ENCODE measurements at places on chromosomes 4 and X.

DNA sequence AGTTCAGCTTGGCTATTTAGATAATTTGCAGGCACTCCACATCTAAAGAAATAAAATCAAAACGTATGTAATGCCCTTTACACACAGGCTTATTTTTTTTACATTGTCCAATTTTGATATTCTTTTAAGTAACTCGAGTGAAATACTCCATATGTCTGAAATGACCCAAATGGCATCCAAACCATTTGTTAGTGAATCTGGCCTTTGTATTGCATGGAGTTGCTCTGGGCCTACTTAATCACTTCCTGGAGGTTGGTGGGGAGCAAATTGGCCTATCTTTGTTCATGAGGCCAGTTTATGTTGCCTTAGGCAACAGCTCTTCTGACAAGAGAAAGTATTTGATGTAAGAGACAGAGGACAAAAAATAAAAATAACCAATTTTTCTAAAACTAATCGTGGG lies 47.6 kb upstream of the TMEM131L start:
- DNase-seq, result no peak

DNA sequence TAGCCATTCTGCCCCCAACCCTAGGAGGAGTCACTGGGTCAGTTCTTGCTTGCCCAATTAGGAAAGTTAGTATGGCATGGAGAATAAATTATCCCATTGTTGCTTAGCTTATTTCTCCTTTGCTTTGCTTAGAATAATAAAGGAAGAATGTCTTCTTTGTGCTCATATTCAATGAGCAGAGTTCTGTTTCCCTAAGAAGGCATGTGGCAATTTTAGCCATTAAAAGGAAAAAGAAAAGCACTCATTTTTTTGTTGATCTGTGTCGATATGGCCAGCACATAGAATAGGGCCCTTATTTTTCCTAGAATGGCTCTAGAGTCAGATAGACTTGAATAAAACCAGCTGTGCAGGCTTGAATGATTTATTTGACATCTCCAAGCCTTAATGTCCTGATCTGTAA lies 166.4 kb upstream of the PPARGC1A start:
- DNase-seq, result no peak

DNA sequence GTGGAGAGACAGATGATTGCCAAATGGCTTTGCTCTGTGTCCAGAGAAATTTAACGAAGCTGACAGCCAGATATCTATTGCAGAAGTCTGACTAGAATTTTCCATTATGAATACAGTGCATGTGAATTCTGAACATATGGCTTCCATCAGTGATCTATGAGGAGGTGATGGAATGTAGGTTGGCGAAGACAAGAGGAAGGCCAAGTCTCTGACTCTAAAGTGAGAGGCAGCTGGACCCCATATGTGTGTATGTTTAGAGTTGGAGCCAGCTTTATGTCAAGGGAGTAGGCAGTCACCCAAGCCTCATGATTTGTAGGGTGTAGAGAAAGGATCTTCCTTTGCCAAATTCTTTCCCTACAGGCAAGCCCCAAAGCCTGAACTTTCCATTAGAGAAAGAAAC lies 76.2 kb upstream of the TEX13D start:
- no peak for DNase-seq

DNA sequence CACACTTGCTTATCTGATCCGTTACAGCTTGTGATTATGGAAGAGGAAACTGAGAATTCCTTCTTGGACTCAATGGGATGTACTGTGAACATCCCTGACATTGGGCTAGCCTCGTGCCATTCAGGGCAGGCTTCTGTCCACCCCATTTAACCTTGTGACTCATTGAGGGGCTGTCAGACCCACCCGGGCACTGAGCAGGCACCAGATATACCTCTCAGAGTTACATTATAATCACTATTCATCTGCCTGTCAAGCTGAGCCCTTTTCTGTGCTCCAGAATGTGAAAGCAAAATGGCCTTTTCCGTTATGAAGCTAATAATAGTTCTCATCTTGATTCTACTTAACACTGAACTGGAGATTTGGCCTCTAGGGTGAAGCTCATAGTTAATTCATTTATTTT lies 170.6 kb upstream of the SCML1 start:
- DNase-seq, result no peak

GRCh38 chr4:129136433-129136832 lies 40.5 kb downstream of the C4orf33 start:
- no peak for DNase-seq

Measured in thymus (tissue), 14 donors.